Lower leg skin (tissue), 4 donors: ENCODE measurements at places on chromosomes 12 and 14. TPM values are rescaled to one million over a fixed set of nuclear protein-coding genes. Genes with fewer than 3 reads are reported as not detected.

DNA sequence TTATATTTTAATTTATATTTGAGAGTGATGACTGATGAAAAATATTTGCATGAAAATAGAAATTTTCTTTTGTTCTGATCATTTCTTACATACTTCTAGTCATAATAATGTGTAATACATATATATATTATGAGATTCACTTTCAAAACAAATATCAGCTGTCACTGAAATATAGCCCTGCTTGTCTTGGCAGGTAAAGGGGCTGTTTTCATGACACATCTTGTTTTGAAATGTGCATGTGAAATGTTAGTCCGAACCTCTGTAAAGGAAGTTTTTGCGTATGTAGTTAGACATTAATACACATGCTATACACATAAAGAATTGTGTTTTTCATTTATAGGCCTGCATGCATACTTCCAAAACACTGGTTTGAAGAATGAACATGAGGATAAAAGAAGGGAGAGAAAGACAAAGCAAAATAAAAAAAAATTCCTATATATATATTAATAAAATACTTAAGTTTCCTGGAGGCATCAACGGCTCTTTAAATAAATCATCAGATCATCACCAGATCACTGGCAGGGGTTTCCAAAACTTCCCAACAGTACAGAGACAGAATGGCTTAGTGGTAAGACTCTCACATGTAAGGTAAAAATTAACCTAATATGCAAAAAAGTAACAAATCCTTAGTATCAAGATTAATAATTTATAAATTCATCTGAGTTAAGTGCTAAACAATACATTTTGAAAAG is 60.1 kb downstream of the SEL1L start:
- DNase-seq: no peak

GRCh38 chr14:61954306-61954705 is 192.1 kb downstream of the SNAPC1 start:
- no peak for DNase-seq

DNA sequence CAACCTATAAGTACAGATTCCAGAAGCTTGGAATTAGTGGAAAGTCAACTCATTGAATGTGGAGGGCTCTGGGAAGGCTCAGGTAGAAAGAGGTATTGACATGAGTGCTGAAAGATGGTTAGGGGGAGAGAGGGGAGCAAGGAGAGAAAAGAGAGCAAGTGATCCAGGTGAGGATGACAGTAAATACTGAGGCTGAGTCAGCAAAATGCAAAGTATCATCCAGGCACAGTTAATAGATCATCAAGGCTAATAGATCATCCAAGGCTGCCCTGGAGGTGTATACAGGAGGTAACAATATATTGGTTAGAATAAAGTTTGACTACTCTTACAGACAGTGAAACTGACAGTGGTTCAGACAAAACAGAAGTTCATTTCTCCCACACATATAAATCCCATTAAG is 100.5 kb downstream of the TBX5 start:
- DNase-seq: no peak

DNA sequence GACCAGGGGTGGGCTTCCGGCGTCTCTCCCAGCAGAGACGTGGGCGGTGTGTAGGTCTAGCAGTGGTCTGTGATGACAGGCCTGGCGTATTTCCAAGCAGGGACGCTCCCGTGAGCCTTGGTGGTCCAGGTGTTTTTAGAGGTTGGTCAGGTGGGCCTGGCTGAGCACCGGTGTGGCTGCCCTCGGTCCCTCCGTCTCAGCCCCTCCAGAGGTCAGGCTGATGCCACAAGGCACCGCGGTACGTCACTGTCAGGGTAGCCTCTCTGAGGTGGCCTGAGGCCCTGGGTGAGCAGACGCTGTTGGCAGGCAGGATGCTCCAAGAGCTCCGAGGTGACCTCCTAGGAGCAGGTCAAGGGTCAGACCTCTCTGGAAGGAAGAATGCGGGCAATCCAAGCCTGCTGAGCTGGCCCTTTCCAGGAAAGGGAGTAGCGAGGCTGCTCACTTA is 13.6 kb downstream of the MTA1 start:
- no peak for DNase-seq

GRCh38 chr14:38047195-38047902 is 160.4 kb upstream of the SSTR1 start:
- no peak for DNase-seq

DNA sequence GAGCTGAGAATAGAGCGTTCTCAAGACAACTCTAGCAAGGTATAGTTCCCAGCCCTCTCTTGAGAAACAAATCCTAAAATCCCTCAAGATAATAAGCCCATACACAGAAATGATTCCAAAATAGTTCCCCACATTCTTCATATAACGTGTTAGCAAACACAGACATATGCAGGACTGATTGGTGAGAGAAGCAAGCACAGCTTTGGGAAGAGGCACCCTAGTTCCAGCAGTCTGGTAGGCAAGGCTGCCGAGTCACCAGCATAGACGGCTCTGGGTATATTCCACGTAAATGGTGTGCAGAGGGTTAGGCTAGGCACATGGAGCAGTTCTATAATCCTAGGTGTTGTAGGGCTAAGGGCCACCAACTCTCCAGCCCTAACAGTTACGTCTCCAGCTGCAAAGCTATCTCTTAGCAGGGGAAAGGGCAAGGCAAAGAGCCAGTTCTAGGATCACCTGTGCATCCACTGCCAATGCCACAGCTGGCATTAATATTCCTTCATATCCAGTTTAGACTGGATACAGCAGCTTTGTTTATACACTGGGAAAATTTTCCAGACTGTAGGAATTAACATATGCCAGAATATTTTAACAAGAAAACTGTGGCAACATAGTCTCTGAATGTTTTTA is 52.9 kb downstream of the SH2B3 start:
- DNase-seq: no peak

DNA sequence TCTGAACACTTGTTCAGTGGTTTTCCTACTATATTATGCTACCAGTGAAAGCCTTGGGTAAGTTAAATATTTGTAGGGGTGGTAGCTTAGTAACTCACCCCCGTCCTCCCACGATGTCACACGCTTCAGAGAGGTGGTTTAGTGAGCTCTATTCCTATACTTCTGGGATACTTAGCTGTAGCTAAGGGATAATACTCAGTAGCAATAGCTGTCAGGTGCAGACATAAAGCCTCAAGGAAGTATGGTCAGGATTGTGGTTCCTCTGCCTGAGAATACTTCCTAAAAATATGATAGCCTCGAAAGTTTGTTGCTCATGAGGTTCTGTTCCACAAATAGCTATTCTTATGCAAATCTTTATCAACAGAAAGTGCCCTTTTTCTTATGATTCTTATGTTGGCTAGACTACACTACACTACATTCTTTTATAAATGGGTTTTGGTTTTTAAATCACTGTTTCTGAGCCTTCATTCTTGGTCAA is 11.9 kb downstream of the DLST start:
- no peak for DNase-seq

DNA sequence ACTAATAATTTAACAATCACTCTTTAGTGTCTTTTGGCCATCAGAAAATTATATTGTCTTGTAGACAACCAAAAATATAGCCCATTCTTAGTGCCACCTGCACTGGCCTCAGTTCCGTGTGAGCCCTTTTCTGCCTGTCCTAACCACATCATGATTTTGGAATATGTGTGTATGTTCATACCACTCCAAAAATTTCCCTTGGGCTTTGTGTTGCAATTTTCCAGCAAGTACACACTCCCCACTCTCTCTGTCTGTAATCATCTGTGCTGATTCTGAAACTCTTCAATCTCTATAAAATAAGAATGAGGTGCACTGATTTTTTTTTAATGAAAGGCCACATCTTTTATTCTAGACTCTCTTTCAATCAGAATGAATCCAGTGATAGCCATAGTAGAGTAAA is 196.0 kb downstream of the PIK3C2G start:
- no peak for DNase-seq

DNA sequence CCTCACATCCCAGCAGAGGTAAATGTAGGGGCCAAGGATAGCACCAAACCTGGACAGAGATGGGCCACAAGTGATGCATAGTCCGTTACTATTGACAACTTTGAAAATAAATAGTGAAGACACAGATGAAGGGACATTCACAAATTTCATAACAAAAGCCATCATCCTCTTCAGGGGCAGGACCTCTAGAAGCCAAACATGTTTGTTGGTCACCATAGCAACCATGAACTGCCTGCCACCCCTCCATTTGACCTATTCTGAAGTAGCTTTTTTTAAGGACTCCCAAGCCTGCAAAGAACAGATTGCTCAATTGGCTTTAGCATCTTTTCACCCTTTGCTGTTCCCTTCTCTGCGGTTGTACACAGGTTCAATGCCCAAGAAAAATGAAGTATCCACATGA is 35.7 kb upstream of the MDM1 start:
- no peak for DNase-seq

DNA sequence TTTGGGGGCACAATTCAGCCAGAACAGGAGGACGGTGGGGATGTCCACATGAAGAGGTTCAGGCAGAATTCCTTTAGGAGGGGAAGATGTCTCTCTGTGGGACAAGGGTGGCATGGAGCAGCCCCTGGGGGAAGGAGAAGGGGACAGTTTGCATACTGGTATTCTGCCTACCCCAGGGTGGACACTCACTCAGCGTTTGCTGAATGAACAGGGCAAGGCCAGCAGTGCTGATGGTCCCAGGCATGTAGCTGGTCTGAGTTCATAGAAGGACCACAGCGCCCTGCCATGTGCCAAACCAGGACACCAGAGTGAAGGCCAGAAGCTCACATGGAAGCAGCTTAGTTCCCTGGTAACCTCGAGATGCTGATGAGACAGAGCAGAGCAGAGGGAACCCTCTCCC is 5.4 kb downstream of the SERPINA5 start:
- DNase-seq: no peak

GRCh38 chr12:94761559-94761958 is 111.2 kb upstream of the TMCC3 start:
- no peak for DNase-seq

- DNase-seq: no peak
These were observed 88.3 kb downstream of the LRRK2 start for GRCh38 chr12:40312982-40313576.

DNA sequence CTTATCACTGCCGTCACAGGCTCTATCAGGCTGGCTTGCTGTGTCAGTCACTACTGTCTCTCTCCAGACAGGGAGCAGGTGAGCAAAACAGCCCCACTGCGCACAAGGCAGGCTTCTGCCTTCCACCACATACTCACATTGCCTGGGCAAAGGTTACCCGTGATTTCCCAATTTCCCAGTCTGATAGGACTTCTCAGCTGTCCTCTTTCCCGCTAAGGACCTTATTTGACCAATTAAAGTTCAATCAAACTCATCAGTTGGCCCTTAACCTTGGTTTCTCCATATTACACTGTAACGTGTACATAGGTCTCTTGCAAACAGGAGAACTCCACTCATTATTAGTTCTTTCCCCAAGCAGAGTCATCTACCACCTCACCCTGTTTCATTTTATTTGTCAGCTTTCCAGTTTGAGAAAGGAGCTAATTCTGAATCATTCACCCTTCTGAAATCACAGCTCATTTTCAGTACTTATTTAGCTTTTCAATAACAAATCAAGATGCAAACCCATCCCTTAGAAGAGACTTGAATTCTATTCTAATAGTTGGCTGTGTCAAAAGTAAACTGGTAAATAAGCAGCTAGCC is 170.8 kb downstream of the ESR2 start:
- DNase-seq: no peak

DNA sequence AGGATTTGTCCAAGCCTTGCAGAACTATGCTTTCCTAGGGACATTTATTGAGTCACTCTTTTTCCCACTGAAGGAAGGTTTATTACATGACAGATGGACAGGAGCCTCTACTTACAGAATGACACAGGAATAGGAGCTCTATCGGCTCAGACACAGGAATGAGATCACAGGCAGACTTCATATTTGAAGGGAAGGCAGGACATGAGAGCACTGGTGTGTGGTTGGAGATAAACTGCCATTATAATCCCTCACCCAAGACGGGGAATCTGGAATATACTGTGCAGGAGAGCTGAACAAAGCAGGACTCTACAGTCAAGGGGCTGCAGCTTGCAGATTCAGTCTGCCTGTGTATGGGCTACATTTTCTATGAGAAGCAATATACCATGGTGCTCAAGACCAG is 26.8 kb upstream of the IL22 start:
- DNase-seq: no peak

DNA sequence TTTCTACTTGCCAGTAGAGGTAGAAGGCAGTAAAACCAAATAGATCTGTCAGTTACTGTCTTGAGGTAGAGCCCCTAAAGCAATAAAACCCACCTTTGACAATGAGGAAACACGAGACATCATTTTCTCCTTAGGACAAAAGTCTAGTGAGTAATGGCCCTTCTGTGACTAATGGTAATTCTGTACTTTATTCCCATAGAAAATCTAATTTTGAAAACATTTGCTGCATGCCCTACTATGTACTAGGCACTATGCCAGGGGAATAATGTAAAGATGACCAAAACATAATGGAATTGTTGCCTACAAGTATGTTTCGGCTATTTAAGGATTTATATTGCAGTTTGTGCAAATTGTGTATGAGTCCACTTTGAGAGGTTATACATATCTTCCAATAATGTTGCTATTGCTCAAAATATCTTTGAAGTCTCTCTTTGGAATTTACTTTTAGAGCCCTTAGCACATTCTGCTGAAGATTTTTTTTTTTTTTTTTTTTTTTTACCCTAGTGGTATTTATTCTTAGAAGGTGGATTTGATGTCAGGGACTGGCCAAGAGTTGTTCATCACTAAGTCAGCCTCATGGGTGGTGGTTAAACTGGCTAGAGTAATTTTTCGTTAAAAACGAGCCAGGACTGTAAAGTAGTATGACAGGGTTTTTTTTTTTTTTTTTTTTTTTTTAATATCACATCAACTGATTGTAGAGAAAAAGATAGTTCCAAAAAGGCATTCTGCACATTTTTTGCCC is 109.7 kb downstream of the CRADD start:
- no peak for DNase-seq

GRCh38 chr12:33317746-33318145 is 121.9 kb downstream of the SYT10 start:
- DNase-seq: no peak

- no peak for DNase-seq
These were observed 344 bp downstream of the LPAR5 start for GRCh38 chr12:6635375-6635855.

DNA sequence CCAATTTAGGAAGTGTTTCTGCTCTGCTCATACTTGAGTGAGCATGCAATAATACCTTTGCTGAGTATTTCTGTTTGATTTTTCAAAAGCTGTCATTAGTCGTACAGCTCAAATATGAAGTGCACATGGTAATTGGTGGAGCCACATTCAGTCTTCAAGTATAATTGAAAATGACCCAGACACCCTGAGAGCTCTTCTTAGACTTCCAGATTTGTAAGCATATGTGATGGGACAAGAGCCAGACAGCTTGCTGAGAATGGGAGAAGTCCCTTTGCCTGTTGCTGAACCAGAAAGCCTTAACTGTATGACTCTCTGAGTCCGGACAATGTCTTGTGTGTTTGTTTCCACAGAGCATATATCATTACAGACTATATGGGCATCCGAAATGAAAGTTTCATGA is 307.3 kb downstream of the TMEM117 start:
- no peak for DNase-seq

CEBPE gene
- total RNA-seq: not detected

DCP1B gene
- 15.1 TPM for total RNA-seq

TAS2R9 gene
- total RNA-seq: not detected

GDF11 gene
- 0.55 TPM for total RNA-seq

STAT2 gene
- total RNA-seq: 92.6 TPM

CIROP gene
- total RNA-seq: not detected

FIGNL2 gene
- total RNA-seq: not detected

PTPRB gene
- total RNA-seq: 2.9 TPM

GALNT9 gene
- total RNA-seq: 0.13 TPM
